EH (cell line): ENCODE measurements at places on chromosomes 2 and 18.

- no peak for DNase-seq
Observed at GRCh38 chr18:59605633-59606192, 91.5 kb downstream of the CCBE1 start.

DNA sequence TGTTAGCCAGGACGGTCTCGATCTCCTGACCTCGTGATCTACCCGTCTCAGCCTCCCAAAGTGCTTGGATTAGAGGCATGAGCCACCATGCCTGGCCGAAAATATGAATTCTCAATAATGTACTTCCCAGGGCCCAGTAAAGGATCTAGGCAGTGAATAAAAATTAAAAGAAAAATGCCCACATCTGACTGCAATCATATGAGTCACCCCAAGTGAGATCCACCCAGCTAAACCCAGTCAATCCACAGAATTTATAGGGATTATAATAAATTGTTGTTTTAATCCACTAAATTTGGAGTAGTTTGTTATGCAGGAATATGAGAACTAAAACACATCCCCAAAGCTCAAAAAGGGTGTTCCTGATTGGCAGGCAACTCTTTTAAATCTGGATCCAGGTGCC lies 93.5 kb upstream of the STK39 start:
- no peak for DNase-seq

DNA sequence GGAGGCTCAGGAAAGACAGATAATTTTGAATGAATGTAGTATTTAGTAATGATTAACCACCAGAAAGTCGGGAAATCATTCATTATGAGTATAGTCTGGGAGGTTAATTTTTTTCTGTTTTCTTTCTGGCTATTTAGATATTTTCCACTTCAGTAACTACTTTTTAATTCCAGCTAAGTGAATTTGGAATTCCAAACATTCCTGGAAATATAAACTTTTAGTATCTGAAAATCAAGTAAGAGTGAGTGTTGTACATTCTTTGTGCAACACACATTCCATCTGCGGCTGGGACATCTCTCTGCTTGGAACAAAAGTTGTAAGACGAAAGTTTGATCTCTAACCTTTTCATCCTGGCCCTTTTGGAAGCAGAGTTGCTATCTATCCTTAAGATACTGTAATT lies 275.7 kb upstream of the SPRED2 start:
- DNase-seq: peak; percentile 87

GRCh38 chr2:47720036-47720435 lies 62.9 kb upstream of the MSH6 start:
- no peak for DNase-seq

GRCh38 chr18:22935431-22935830 lies 2.3 kb downstream of the RBBP8 start:
- no peak for DNase-seq

DNA sequence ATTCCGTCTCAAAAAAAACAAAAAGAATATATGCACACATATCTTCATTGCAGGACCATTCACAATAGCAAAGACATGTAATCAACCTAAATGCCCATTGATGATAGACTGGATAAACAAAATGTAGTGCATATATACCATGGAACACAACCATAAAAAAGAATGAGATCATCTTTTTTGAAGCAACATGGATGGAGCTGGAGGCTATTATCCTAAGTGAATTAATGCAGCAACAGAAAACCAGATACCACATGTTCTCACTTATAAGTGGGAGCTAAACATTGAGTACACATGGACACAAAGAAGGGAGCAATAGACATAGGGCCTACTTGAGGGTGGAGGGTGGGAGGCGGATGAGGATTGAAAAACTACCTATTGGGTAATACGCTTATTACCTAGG lies 8.8 kb downstream of the NT5C1B start:
- no peak for DNase-seq

DNA sequence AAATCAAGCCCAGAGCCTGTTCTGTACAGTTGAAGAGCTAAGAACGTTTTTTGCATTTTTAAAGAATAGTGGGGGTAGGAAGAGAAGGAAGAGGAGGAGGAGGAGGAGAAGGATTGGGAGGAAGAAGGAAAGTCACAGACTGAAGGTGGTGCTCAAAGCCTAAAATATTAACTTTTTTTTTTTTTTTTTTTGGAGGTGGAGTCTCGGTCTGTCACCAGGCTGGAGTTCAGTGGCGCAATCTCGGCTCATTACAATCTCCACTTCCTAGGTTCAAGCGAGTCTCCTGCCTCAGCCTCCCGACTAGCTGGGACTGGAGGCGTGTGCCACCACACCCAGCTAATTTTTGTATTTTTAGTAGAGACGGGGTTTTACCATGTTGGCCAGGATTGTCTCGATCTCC lies 18.3 kb upstream of the KLHL29 start:
- no peak for DNase-seq

DNA sequence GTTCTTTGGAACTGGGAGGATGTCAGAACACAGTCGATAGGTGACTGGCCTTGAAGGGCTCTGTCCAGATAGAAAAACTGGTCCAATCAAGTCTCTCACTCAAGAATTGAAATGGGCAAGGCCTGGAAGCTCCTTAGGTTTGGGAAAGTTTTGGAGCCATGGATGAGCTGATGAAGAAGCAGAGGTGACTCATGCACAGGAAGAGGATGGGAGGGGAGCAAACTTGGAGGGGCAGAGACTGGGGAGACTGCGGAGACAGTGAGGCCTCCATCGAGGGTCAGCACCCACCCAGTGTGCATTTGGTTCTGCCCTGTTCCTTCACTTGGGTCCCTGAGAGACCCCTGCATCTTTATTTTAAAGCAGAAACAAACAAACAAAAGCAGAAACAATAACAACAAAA lies 41.1 kb downstream of the SOWAHC start:
- no peak for DNase-seq

DNA sequence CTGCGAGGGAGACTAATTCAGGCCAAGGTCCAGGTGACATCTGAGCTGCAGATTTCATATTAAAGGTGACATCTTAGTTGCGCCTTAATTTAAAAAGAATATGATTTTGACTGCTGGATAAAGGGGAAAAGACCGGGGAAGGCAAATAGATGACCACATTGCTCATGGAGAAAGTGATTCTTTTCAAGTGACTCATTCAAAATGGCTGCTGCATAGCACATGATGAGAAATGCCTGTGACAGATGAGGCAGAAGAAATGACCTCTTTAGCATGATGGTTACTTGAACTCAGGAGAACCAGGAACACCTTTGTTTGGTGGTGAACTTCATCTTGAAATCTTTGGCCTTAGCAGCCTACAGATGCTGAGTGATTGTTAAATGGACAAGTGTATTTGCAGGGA lies 385.8 kb upstream of the TRIB2 start:
- peak; percentile 74 for DNase-seq

DNA sequence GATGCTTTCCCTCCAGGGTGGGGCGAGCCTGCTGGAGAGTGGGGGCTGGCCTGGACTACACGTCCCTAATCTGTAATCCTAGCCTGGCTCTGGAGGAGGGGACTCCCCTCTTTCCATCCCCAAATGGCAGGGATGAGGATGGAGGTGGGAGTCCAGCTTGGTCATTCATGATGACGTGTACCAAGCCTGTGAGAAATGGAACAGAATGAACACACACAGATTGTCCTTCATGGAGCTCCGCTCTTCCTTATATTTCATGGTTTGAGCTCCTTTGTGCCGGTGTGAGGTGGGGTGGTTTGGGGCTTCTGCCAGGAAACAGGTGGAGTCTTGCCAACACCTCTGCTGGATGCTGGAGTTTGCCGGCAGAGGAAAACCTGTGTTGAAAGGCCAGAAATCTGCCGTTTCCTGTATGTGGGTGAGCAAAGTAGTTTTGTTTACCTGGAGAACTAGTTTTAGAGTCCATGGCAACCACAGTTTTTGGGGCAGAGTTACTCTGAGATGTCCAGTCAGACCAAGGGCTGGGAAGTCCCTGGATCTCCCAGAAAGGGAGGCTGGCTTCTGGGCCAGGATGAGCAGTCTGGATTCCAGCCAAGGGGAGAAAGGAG lies 417.6 kb upstream of the MEX3C start:
- DNase-seq: no peak
